ELR (cell line): ENCODE measurements at places on chromosomes 7 and 10.

DNA sequence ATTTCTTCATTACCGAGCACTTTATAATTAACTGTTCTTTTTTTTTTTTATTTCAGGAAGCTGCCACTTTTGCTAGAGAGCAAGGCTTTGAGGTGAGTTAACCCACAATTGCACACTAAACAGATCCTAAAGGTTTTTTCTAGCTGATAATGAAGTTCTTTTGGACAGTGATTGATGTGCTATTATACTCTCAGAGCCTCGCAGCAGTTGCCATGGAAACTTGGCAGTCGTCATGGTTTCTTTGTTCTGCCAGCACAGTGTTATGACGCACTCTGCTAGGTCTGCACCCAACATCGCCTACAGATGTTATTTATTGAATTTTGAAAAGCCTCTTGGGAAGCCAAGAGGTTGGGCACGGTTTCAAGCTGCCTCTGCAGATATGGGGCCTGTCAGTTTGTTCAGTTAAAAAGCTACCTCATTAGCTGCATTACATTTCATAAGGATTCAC lies 237.2 kb upstream of the KAT6B start:
- DNase-seq = peak; percentile 71

DNA sequence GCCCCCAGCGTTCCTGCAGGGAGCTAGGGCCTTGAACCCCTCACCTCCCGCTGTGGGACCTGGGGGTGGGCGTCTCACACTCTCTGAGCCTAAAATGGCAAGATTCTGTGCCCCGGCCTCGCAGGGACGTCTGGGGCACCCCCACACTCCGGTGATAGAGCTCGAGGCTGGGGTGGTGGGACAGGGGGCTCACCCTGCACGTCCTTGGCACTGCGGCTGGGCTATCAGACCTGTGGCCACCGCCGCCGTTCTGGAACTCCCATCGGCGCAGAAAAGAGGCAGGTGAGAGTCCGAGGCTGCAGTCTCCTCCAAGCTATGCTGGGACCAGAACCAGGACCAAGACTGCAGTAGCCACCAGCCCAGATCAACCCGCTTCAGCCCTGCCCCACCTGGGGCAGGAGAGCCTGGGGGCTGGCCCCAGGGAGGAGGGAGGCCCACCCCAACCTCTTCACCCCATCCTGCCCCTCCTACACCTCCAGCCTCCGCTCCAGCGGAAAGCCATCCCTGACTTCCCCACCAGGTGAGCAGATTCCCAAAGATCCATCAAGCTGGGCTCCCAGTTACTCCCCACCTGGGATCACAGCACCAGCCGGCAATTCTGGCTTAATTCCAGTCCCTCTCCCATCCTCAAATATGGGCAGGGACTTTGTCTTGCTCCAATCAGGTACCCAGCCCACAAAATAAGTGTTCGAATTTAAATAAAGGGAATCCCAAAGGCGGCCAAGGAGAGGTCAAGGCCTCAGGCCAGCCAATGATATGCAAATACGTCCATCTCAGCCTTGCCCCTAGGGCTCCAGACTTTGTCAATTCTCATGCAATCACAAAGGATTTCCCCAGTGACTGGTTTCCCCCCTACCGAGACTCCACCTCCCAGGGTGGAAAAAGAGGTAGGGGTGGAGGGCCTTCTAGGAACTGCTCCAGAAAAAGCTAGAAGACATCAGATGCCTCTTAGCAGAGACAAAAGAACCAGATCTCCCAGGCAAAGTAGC lies 16.4 kb downstream of the TNRC18 start:
- no peak for DNase-seq

DNA sequence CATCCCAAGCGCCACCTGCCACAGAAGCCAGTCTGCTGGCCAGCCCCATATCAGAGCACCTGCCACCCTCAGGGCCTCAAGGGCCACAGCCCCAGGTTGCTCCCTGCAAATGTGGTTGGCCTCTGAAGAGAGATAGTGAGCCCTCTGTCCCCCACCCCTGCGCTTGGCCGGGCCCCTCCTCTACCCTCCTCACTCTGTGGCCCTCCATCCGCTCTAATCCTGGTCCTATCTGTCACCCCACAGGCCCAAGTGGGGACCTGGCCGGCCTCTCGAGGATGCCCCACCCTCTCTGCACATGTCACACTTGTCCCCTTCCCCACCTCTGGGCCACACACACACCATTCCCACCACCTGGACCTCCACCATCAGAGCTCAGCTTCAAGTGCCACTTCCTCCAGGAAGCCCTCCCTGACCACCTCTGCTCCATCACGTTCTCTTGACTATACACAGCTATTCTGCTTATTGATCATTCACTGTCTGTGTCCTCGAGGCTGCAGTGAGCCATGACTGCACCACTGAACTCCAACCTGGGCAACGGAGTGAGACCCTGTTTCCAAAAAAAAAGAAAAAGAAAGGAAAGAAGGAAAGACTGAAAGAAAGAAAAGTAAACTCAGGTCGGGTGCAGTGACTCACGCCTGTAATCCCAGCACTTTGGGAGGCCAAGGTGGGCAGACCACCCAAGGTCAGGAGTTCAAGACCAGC lies 42.4 kb downstream of the TNRC18 start:
- DNase-seq = no peak

- no peak for DNase-seq
Measured at GRCh38 chr7:23200331-23200730, 18.5 kb downstream of the NUP42 start.

GRCh38 chr10:35091994-35092790 lies 2.1 kb upstream of the CUL2 start:
- DNase-seq = no peak

DNA sequence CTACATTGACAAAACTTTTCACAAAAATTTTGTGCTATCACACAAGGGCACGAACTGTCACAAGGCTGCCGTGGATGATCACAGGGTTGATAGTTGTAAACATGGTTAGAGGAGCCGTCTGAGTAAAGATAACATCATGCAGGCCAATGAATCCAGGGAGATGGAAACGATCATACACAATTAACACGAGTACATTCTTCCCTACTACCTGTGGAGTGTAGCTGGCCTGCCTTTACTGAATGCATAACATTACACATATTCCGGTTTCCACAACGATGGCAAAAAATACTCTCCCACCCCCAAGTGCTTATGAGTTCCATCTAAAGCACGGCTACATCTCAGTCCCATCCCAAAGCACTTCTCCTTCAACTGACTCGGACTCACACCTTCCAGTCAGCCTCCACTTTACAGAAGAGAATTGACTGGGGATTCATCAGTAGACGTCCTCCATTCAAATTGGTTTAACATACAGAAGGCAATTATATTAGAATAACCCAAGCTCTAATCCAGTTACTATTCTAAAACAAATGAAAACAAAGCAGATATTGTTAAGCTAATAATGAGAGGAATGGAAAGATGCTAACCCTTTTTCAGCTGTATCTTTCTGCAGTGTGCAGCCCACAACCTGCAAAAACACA lies 69.0 kb downstream of the EZH2 start:
- DNase-seq = no peak

DNA sequence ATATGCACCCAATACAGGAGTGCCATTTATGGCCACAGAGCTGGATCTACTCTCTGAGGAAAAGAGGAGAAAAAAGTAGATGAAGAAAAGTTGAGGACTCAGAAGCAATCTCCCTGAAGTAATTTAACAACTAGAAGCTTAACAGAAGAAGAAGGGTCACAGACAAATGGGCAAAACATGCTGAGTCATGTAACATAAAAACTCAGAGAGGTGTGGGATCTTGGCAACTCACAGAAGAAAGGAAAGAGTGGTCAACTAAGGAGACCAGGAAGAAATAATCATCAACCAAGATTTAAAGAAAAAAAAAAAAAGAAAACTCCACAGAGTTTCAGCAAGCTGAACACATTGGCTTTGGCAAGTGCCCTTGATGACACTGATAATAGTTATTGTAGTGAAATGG lies 51.8 kb upstream of the BET1 start:
- no peak for DNase-seq

DNA sequence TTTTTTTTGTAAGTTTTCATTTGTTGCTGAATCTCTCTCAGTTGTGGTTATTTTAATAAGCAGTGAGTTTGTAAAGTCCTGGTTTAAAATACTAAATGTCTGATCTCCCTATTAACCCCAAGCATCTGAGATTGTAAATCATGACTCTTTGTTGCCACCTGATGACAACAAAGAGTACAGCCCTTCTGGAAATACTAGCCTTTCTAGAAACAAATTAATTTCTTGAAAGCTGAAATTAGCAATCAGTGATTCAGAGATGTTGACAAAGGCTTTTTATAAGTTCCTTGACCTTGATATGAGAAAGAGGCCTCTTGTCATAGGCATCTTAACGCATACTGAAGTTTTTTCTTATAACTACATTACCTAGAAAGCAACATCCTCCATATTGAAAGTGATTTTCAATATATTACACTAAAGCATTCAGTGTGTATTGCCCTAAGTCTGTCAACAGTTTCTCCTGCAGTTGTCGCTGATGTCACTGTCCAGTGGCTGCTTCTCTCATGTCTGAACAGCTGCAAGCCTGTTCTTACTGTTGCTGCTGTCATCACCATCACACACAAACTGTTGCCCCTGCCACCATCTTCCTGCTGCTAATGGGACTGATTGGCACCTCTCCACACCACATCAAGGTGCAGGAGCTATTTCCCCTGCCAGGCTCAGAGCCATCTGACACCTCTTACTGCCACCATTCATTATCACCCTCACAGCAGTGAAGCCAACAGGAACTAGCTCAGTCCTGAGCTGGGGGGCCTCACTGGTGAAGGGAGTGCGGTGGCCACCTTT lies 95.1 kb upstream of the LRGUK start:
- peak; percentile 2 for DNase-seq

GRCh38 chr10:46025406-46025805 lies 5.0 kb downstream of the NCOA4 start:
- DNase-seq = no peak

DNA sequence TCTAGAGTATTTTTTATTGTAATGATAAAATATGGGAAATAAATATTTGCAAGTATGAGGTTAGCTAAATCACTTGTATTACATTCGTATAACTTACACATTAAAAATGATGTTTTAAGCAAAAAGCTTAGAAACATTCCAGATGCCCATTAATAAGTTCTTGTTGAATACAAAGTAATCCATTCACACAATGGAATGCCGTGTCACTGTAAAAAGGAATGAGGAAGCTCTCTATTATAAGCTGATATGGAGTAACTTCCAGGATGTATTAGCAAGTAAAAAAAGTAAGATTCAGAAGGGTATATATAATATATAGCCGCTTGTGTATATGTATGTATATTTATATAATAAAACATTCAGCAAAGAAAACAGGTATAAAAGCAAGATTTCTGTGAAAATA lies 412.8 kb upstream of the MTPN start:
- no peak for DNase-seq

- peak; percentile 9 for DNase-seq
Measured at GRCh38 chr7:50346545-50347497, 42.3 kb downstream of the IKZF1 start.

GRCh38 chr7:68623030-68623429 lies 975.2 kb upstream of the AUTS2 start:
- DNase-seq = no peak

- no peak for DNase-seq
Measured at GRCh38 chr7:103560136-103560535, 114.1 kb upstream of the SLC26A5 start.

- peak; percentile 96 for DNase-seq
Measured at GRCh38 chr10:101817337-101818118, 716 bp downstream of the OGA start.

DNA sequence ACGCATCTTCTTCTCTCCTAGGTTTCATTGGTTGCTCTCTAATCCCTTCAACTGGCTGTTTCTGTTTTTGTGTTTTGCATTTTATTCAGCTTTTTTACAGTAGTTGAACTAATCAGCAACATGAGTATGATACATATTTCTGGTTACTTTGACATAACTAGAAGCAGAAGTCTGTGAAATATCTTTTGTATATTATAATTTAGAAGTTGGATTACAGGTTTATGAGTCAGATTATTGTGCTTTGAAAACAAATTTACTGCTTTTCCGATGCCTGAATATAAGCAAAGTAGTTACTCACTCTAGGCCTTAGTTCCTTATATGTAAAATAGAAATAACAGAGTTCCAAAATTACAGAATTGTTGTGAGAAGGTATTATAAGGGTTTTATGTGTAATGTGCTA lies 96.2 kb upstream of the MEOX2 start:
- peak; percentile 11 for DNase-seq

DNA sequence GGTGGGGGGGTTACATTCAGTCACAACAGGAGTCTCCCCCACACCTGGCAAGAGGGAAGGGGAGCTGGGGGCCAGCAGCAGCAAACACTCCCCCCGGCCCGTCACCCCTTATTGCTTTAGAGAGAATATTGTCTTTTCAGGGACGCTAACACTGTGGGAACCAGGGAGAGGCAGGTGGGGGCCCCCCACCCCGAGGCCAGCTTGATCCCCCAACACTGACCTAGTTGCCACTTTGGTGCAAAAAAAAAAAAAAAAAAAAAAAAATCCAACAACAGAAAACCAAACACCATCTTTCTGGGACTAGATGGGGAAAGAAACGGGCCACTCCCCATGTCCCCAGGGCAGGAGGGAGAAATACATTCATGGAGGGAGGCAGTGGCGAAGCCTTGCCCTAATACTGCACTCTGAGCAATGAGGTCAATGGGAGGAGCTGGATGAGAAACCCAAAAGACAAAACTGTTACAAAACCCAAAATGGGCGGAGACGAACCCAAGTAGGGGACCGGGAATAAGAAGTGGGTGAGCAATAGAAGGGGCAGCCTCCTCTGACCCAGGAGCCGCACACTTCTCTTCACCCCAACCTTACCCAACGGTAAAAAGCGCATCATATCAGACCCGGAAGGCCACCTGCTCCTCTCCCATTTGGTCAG lies 6.5 kb downstream of the GNB2 start:
- DNase-seq = no peak

- DNase-seq = no peak
Measured at GRCh38 chr10:125122566-125122965, 37.8 kb downstream of the CTBP2 start.

DNA sequence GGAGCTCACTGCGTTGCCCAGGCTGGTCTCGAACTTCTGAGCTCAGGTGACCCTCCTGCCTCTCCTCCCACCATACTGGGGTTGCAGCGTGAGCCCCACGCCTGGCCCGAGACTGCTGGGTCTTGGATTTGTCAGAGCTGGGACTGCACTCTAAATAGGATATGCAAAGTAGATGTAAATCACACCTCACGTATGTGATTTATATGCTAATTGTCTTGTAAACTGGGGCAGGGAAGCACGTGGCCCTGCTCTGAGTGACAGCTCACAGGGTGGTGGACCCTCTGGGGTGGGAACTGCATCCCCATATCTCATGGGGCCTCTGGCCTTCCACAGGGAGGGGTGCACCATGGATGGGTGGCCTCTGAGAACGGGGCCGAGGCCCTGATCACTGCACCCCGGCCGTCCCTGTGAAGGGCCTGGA lies 34.1 kb downstream of the GET4 start:
- no peak for DNase-seq

DNA sequence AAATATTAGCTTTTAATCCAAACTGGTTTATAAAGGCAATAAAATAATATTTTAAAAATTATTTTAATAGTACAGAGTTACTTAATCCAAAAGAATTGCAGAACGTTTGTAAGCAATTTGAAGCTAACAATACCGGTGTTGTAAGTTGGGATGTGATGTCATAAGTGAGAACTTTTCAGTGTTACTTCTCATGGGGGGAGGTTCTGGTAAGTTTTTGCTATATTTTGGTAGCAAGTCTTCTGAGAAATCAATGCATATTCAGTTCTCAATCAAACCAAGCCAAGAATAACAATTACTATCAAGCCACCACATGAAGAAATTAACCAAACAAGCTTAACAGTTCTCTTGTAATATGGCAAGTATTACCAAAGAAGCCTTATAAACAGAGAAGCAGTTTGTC lies 147.1 kb upstream of the ASAH2 start:
- DNase-seq = no peak
